Activated naive CD4-positive, alpha-beta T cell (primary cell): ENCODE measurements at places on chromosomes 16 and 17.

GRCh38 chr17:50842506-50843149, 7.2 kb downstream of the WFIKKN2 start:
- DNase-seq: no peak

- no peak for DNase-seq
These were observed 14.9 kb downstream of the NAA60 start for GRCh38 chr16:3458278-3458851.

GRCh38 chr17:965311-965989, 14.1 kb downstream of the NXN start:
- no peak for DNase-seq

- peak; percentile 21 for DNase-seq
These were observed 8.2 kb downstream of the PGAP3 start for GRCh38 chr17:39679521-39680192.

DNA sequence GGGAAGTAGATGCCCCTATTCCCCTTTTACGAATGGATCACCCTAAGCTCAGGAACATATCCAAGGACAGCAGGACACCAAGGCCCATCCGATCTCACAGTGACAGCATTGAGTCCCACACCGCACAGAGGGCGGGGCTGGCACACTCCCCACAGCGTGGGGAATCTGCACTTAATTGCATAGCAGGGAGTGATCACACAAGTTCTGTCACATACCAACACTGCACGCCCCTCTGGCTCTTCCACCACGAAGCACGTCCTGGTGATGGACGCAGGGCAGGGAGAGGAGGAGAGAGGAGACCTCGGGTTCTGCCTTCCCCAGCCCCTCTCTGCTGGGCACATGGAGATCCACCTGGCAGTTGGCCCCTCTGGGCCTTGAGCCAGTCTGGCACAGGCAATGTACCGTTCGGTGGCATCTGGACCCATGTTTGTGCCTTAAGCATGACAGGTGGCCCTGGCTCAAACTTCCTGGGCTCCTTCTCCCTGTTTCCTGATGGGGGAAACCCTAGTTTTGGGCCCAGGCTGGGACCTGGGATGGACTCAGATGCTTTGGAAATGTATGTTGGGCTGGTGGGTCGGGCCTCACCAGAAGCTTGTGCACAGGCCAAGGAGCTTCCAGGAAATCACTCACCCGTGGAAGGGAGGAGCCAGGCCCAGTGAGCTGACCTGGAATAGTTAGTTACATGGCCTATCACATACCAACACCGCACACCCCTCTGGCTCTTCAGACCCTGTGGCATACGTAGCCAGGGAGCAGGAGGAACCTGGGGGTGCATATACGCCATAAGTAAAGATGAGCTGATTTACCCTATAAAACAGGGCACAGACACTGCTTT, 35.1 kb upstream of the CREBBP start:
- no peak for DNase-seq

DNA sequence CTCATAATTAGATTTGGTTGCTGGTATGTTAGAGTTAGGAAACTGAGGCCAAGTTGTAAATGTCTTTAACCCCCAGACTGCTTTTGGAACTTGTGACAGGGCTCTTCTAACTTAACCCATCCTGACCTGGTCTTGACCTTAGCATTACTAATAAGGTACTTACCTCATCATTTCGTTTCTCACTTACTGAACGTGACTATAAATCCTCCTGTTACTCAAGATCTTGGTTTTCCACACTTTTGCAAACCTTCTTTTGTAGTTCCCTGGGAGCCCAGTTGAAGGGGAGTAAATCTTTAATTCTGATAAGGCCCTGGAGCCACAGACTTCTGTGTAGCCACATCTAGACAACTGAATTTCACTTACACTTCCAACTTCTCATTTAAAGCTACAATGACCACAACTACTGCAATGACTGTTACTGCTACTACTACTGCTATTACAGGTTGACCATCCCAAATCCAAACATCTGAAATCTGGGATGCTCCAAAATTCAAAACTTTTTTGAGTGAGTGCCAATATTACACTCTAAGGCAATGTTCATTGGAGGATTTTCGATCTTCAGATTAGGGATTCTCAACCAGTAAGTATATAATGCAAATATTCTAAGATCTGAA, 248.8 kb upstream of the TBX2 start:
- no peak for DNase-seq

DNA sequence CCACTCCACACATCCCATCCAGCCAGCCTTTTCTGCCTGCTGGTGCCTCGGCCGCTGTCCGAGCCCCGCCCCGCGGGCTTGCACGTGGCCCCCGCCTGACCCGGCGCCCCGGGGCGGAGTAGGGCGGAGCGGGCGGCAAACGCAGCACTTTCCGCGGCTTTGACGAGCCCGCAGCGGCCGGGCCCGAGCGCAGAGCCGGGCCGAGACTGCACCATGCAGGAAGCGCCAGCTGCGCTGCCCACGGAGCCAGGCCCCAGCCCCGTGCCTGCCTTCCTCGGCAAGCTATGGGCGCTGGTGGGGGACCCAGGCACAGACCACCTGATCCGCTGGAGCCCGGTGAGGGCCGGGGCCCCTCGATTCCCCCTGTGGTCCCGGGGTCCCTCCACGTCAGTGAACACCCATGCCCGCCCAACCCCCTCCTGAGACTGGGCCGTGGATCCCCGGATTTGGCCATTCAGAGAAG, at the start of gene HSF4:
Gene HSF4 (plus strand): TSS at position 147 of the 463 bp plus-strand sequence. CDS start 67 bp downstream, at position 214.
- DNase-seq: no peak
